ENCODE measurements at places on chromosomes 1 and 21.

DNA sequence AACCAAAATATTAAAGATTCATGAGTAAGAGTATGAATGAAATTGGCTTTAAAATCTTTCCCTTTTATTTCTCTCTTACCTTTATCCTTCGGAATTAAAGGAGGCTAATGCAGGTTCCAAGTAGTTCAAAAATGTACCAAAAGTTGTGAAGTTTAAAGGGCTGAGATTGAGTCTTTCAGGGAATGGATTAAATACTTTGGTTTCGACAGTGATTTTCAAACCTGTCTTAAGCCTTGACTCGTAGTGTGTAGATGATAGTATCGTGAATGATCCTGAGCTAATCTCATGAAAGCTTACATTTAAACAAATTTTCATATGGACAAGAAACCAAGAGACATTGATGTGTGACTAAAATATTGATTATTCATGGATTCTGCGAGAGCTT is 66.9 kb downstream of the DYRK1A start:
- DNase-seq, result no peak

DNA sequence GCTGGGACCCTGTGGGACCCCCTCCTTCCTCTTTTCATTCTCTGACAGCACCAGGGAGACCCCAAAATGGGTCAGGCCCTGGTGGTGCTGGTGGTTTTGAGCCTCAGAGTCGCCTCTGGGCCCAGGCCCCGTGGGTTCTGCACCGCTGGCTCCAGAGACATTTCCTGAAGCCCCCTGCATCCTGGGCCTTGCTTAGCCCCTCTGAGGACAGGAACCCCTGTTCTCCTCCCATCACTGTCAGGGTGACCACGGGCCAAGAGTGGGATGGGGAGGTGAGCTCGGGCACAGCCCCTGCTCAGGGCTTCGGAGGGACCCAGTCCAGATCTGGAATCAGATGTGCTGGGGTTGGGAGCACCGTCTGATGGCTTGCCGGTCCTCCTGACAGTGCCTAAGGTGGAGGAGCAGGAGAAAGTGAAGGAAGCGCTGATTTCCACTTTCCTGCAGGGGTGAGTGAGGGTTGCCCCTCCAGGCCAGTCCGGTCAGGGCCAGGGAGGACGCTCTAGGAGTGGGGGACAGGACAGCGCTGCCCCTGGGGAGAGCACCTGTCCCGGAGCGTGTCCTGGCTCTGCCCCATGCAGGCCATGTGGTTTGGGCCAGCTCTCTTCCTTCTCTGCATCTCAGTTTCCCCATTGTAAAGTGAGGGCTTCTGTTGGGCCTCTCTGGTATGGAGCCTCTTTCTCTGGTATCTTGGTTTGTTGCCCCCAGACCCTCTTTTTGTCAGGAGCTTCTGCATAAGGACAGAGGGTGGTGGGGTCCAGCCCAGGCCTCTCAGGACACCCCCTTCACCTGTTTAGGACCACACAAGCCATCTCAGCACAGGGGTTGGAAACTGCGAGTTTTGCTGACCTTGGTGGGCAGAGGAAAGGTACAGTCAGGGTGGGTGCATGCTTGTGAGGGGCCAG is 71.0 kb downstream of the TRIM11 start:
- no peak for DNase-seq

DNA sequence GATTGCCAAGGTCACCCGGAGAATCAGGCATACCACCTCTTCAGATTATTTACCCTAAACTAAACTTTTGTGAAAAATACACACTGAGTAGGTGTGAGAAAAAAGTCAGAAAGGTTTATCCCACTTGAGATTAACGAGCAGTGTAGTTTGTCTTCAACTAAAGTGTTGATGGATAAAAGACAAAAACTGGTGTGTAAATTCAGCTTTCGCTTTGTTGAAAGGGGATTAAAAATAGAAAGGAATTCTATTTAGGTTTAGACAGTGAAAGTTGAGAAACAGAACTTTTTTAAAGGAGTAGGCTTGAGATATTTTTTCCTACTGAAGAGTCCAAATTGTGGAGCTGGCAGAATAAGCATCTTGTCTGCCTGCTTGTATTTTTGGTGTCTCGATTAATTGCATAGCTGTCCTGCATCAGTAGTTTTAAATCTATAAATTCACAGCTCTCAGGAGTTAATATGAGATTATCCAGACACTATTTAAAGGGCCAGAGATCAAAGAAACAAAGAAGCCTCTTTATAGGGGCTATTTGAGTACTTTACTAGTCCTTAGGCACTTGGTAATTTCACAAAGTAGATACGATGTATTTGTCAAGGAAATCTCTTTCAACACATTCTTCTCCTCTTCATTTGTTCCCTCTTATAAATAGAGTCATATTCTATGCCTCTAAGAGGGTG is 46.7 kb upstream of the RABGAP1L start:
- DNase-seq, result no peak

GRCh38 chr1:155125946-155126555 is 1.6 kb upstream of the EFNA1 start:
- DNase-seq, result no peak

GRCh38 chr1:91851130-91852010 is 34.6 kb downstream of the TGFBR3 start:
- peak; percentile 67 for DNase-seq

GRCh38 chr1:22527555-22528296 is 35.6 kb upstream of the EPHA8 start:
- no peak for DNase-seq

DNA sequence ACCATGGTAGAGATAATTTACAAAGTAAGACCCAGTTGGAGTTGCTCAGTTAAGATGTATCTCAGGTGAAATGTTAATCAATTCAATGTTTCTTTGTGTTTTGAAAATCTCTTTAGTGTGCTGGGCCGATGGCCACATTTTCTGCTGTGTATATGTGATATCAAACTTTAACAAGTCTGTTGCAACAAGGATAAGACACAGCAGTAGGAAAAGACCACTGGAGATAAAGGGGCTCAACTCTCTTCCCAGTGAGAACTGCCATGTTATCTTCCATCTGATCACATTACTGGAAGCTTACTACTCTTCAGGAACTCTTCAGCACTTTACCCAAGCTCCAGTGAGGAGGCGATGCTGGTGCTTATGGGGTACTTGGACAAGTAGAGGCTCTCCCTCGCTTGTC is 227.7 kb downstream of the NFIA start:
- no peak for DNase-seq

GRCh38 chr1:23896491-23896890 is 16.7 kb downstream of the CNR2 start:
- no peak for DNase-seq

DNA sequence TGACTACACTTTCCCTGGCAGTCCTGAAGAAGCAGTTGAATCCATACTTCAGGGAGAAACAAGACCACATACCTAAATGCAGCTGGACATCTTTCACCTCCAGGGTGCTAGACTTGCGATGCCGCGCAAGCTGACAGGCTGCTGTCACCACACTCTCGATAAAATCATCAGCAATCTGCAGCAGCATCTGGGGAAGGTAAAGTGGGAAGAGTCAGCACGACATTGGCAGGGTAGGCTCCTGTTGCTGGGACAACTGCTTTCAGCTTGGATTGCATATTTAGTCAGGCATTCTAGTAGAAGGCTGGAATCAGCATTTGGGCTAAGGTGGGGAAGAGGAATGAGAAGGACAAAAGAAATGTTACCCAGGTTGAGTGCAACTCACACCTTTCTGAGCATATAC is 21.1 kb downstream of the RAB42 start:
- no peak for DNase-seq

DNA sequence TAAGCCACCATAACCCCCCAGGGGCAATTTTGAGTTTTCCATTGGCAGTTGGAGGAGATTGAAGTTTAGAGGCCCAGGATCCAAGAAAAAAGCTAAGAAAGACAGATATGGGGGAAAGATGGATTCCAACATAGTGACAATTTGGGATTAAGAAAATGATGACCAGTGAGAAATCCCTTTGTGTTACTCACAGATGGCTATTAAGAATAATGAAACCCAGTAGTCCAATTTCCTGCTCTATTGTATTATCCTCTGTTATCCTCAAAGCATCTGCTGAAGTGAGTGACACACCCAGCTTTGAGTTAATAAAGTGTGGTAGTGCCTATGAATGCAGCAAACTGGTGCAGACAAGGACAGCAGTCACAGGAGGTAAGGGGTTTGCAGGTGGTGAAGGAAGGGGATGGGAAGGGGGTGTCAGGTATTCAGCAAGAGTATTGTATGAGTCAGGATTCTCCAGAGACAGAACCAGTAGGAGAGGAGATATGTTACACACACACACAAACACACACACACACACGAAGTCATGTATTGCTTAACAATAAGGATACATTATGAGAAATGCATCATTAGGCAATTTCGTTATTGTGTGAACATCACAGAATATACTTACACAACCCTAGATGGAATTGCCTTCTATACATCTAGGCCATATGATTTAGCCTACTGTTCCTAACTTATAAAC is 112.4 kb upstream of the VANGL1 start:
- no peak for DNase-seq

- no peak for DNase-seq
Measured at GRCh38 chr1:178126741-178127185, 32.9 kb downstream of the RASAL2 start.

- DNase-seq, result no peak
Measured at GRCh38 chr1:2606396-2606880, 19.9 kb downstream of the PRXL2B start.

- DNase-seq, result no peak
Measured at GRCh38 chr1:26053718-26054560, 8.0 kb upstream of the SLC30A2 start.

GRCh38 chr1:151817353-151817730 is 12.1 kb upstream of the LINGO4 start:
- DNase-seq, result no peak

GRCh38 chr1:241637604-241638003 is 2.6 kb downstream of the CHML start:
- DNase-seq, result no peak

- no peak for DNase-seq
Measured at GRCh38 chr1:88398338-88398737, 285.7 kb upstream of the PKN2 start.

GRCh38 chr21:33434770-33435360 is 31.7 kb downstream of the IFNGR2 start:
- no peak for DNase-seq

DNA sequence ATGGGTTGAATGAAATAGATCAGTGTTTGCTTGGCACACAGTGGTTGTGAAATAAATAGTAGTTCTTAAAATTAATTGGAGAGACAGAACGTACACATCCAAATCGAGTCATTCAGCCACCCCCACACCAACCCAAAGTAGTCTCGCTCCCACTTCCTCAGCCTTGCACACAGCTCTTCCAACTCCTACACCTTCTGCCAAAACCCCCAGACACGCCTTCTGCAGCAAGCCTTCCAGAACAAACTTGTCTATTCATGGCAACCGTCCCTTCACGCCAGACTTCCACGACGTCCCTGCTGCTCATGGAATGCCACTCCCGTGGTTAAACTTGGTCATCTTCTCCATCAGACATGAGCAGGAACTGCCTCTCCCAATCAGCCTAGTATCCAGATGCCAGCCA is 37.5 kb upstream of the RD3 start:
- no peak for DNase-seq

- no peak for DNase-seq
Measured at GRCh38 chr1:27003745-27004470, 8.7 kb downstream of the TENT5B start.

DNA sequence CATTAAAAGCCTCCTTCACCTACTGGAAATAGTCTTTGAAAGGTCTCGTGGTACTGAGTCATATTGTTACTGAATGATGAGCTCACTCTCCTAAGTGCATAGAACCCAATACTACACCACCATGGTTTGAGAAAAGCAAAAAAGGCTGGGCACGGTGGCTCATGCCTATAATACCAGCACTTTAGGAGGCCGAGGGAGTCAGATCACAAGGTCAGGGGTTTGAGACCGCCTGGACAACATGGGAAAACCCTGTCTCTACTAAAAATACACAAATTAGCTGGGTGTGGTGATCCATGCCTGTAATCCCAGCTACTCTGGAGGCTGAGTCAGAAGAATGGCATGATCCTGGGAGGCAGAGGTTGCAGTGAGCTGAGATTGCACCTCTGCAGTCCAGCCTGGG is 3.3 kb upstream of the HNRNPCL1 start:
- DNase-seq, result no peak

- DNase-seq, result no peak
Measured at GRCh38 chr1:230171356-230172015, 104.4 kb downstream of the GALNT2 start.

GRCh38 chr1:7915826-7916500 is 24.7 kb downstream of the TNFRSF9 start:
- DNase-seq, result no peak

DNA sequence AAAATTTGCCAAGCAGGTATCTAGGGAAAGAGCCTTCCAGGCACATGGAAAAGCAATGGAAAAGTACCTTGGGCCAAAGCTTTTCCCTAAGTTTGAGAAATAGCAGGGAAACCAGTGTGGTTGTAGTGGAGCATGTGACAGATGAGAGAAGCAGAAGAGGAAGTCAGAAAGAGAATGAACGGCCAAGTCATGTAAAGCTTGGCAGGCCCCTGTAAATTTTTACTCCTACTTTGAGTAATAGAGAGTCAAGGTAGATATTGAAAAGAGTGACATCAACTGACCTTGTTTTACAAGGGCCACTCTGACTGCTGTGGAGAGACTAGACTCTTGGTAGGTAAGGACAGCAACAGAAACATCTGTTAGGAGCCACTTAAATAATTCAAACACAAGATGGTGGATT is 180.9 kb upstream of the PRMT6 start:
- DNase-seq, result no peak

GRCh38 chr1:2815551-2815950 is 14.1 kb upstream of the TTC34 start:
- no peak for DNase-seq

DNA sequence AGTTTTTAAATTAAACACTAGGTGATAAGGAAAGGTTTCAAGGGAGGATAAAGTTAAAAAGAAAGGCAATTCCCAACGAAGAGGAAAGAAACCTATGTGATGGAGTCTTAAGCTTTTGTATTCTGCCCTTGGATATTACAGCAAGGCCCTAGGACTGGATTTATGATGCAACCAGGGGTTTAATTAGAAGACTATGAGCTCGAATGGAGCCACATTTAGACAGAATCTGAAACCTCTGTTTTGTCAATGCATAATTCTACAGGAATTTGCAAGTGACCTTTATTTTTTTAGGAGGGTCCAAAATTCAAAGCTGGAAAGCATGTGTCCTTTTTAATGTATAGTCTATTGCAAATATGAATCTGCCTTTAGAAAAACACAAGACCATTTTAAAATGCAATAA is 37.9 kb downstream of the TGFB2 start:
- no peak for DNase-seq

- no peak for DNase-seq
Measured at GRCh38 chr1:10639775-10640578, 156.5 kb downstream of the CASZ1 start.

DNA sequence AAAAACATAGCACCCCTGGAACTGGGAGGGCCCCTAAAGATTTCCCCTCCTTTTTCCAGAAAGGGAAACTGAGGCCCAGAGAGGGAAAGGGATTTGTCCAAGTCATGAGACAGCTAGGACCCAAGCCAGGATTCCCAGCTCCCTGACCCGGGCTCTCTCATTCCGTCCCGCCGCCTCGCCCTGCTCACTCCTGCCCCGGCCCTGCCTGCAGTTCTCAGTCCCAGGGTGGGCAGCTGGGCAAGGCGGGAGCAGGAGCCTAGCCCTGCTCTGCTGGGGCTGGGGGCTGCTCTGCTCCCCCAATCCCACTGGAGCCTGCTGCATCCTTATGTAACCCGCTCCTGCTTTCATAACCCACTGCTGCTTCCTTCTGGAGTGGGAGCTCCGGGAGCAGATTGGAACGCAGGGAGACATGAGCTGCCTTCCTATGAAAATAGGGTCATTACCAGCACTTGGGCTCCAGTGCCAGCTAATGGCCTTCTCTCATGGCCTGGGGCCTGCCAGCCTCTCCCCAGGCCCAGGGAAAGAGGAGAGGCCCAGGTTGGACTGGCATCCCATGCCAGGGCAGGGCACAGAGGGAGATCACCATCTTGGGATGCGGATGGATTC is 84.5 kb downstream of the CAMK2N1 start:
- no peak for DNase-seq

GRCh38 chr1:240714568-240715292 is 102.8 kb upstream of the GREM2 start:
- DNase-seq, result no peak
